CD4-positive, alpha-beta T cell treated with Interleukin-10 for 1 hour (primary cell): ENCODE measurements at places on chromosomes 11 and 22.
A peak's percentile ranks its signal among the peaks of the same experiment; 100 is the strongest.

GRCh38 chr22:19892257-19892879 is 37.7 kb upstream of the GNB1L start:
- DNase-seq = peak; percentile 37

DNA sequence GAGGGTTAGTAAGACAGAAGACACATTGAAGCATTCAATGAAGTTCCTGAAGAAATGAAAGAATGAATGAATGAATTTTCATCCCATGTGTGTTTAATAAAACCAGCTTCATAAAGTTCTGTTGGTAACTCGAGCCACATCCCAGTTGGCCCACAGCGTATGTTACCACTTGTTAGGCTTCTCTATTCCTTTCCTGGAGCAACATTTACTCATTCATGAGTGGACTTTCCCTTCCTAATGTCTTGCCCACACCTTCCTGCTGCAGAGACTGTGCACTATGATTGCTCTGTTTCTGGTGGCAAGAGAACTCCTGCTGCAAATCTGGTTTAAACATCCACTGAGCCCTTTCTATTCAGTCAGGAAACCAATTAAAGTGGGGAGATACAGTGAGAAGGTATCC is 7.0 kb downstream of the OR52R1 start:
- DNase-seq = no peak

GRCh38 chr11:127000291-127000968 is at the start of gene KIRREL3:
KIRREL3 (minus strand) TSS chr11:127000770.
- DNase-seq = no peak

- no peak for DNase-seq
Measured at GRCh38 chr22:38215156-38216038, 13.6 kb downstream of the MAFF start.

DNA sequence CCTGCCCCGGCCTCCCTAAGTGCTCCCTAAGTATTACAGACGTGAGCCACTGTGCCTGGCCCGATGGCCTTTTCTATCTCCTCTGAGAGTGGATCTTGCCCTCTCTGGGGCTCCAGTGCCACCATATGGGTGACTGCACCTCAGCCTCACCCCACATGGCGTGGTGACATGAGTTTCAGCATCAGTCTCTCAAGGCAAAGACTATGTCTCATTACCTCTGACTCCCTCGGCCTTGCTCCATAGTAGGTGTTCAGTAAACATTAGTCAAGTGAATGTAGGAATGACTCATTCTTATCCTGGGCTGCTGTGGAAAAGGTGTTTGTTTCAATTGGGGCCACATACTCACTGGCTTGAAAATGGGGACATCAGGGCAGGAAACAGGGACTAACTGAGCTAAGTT is 168.8 kb downstream of the GRIK4 start:
- DNase-seq = no peak

DNA sequence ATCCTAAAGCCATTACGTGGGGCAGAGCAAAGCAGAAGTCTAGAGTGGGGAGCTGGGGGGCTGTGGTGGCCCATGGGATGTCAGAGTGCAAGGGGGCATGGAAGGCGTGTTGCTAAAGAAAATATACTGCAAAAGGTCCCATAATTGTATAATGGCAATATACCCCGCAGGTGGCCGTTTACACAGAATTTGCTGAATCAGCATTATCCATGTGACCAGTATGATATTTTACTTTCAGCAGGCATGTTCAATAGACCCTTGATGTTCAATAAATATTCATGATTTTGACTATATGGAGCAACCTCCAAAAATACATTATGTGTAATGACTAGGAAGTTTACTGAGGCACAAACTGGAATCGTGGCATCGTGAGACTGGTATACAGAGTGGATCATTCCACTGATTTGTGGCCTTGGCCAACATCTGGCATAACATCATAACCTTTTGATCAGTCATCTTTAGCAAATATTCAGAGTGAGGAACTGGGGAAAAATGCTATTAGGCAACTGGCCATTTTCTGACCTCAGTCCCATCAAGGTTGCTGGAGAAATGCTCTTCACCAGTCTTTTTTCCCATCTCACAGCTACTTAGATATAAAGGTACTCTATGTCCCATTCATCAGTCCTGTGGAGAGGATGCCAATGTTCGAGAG is 29.3 kb upstream of the PPP2R1B start:
- DNase-seq = no peak

DNA sequence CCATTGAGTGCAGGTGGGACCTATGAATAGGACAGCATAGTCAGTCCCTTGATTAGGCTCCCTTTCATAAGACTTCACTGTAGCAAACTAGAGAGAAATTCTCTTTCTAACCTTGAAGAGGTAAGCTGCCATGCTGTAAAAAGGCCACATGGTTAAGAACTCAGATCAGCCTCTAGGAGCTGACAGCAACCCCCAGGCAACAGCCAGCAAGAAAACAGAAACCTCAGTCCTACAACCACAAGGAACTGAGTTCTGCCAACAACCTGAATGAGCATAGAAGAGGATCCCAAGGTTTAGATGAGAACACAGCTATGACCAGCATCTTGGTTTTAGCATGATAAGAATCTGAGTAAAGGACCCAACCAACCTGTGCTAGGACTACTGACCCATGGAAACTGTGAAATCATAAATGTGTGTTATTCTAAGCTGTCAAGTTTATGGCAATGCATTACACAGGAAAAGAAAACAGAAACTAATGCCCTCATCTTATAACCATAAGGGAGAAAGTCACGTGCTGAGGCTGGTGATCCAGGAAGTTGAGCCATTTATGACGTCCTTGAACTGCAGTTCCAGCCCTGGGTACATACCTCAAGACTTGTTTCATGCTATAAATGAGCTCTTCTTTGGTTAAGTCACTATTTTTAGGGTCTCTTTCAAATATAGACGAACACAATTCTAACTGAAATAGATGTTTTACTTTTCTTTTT is 43.3 kb downstream of the RAB38 start:
- DNase-seq = no peak

GRCh38 chr22:20844055-20845037 is 14.3 kb downstream of the PI4KA start:
- no peak for DNase-seq

- DNase-seq = no peak
Measured at GRCh38 chr11:44424841-44425240, 114.9 kb upstream of the ALX4 start.

DNA sequence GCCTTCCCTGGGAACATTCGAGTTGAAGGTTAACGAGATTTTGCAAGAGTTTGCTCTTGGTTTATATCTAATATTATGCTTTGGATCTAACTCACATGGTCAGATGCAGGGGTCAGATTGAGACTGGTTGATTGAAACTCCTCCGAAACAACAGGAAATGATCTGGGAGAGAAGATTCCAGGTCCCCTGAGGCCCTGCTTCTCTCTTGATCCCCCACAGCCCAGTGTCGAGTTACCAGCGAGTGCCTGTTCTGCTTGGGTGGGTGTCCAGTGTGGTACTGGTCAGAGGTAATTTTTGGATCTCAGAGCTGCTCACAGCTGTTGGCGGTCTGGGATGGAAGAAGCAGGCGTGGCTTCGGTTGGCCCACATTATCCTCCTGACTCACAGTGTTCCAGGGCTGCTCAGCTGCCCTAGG is 9.2 kb downstream of the FBLN1 start:
- no peak for DNase-seq

DNA sequence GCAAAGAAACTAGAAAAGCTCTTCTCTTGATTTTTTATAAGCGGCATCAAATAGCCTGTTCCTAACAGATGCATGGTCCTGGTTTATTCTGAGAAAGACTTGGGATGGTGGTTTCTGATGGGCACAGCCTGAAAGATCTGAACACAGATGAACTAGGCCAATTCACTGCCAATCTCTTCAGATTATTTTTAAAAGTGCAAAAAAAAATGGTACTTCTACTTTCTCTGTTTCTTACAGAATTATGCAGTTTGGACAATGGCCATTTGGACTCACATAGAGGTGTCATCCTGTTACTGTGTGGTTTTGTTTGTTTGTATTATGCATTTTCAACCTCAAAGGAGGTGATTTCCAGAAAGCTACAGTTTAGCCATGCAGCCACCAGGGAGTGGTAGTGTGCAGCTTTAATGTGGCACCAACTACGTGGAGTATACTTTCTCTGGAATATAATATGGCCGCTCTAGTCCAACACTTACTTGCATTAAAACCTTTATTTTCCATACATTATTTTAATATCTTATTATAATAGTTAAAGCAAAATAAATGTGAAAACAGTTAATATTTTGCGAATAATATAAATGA is 469.8 kb upstream of the KIRREL3 start:
- DNase-seq = no peak

GRCh38 chr11:130213143-130213978 is 53.8 kb downstream of the ST14 start:
- peak; percentile 67 for DNase-seq

- no peak for DNase-seq
Measured at GRCh38 chr11:74141241-74141695, 29.5 kb downstream of the C2CD3 start.

- DNase-seq = no peak
Measured at GRCh38 chr11:38182126-38182866, 1584.3 kb upstream of the RAG2 start.

GRCh38 chr11:64870893-64871466 is 7.4 kb downstream of the EHD1 start:
- no peak for DNase-seq

DNA sequence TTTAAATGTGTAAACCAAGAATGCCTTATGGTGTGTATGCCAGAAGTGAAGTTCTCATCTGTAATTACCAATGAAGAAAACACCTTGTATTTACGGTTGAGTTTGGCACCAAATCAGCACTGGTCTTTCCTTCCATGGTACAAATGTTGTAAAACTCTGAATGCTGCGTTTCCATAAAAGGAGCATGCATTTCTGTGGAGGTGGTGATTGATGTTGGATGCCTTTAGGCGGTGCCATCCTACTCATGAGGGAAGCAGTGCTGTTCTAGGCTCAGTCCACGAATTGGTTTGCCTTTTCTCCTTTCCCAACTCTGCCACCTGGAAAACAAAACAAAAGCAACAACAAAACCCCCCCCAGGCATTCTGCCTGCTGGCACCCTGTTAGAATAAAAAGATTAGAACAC is 124.4 kb downstream of the TEAD1 start:
- no peak for DNase-seq

DNA sequence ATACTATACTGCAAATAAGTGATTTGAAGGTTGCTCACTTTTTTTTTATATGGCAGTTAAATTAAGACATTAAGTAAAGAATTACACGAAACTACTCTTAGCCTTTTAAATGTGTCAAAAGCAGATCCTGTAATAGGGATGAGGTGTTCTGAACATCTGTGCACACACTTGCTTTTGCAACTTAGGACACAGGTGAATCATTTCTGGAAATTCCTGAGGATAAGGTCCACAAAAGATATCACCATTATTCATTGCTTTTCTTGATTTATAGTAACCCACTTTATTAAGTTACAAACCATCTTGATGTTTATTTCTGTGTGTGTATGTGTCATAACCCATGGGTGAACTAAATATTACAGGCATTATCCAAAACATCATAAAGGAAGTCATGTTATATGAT is 55.9 kb downstream of the SLC5A12 start:
- no peak for DNase-seq

- no peak for DNase-seq
Measured at GRCh38 chr22:18954990-18955571, 19.0 kb upstream of the PRODH start.

GRCh38 chr11:93736129-93736528 is 5.2 kb downstream of the TAF1D start:
- DNase-seq = no peak

GRCh38 chr11:27471589-27472397 is 797 bp downstream of the LGR4 start:
- peak; percentile 15 for DNase-seq

GRCh38 chr11:47325271-47326041 is 27.0 kb downstream of the MYBPC3 start:
- no peak for DNase-seq

DNA sequence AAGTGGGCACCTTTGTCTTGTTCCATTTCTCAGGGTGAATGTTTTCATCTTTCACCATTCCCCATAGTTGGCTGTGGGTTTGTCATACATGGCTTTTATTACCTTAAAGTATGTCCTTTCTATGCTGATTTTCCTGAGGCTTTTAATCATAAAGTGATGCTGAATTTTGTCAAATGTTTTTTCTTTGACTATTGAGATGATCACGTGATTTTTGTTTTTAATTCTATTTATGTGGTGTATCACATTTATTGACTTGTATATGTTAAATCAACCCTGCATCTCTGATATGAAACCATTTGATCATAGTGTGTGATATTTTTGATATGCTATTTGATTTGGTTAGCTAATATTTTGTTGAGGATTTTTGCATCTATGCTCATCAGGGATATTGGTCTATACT is 216.4 kb upstream of the FAT3 start:
- no peak for DNase-seq
